Uterus (tissue), 4 donors: ENCODE measurements at places on chromosomes 12 and 14. TPM values are rescaled to one million over a fixed set of nuclear protein-coding genes. Genes with fewer than 3 reads are reported as not detected.

- no peaks in the 10 kb centered on the region for H3K27me3 ChIP-seq
- no peaks in the 10 kb centered on the region for H3K36me3 ChIP-seq
- DNase-seq: no peak
These were observed 15.3 kb upstream of the PIK3C2G start for GRCh38 chr12:18246066-18246465.

- H3K4me3 ChIP-seq: no peak overlapping the region
- H3K27me3 ChIP-seq: no peaks in the 10 kb centered on the region
- H3K27ac ChIP-seq: no peak overlapping the region
These were observed 2.8 kb downstream of the FGD6 start for GRCh38 chr12:95214466-95214865.

The PIWIL1 gene
- not detected for total RNA-seq

DNA sequence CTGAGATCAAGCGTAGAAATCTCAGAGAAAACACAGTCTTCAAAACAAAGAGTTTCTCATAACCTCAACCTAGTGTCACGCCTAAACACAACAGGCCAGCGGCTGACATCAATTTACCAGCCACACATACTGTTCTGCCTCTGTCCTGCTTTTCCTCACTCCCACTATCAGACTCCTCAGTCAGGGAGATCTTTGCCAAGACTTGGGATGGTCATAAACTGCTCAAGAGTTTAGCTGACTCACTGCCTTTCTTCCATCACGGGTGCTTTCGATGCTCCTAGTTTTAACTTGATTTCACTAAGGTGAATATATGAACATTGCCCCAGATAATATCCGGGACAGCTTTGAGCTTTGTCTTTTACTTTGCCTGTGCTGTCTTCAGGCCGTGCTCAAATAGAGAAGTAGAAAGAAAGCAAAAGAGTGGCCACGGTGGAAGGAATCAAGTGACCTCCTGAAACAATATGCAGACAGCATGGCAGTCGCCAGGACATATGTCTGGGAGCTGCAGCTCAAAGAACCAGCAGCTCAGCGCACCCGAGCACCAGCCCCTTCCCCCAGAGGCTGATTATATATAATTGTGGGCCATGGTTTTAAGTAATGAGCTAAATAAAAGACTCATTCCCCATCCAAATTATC lies 12.1 kb downstream of the MDM1 start:
- no peaks in the 10 kb centered on the region for H3K36me3 ChIP-seq
- H3K4me1 ChIP-seq: no peaks in the 10 kb centered on the region
- peak; percentile 88 for DNase-seq
- no peaks in the 10 kb centered on the region for H3K27me3 ChIP-seq
- no peak overlapping the region for H3K4me3 ChIP-seq

The MMP14 gene
- 208 TPM for total RNA-seq

DNA sequence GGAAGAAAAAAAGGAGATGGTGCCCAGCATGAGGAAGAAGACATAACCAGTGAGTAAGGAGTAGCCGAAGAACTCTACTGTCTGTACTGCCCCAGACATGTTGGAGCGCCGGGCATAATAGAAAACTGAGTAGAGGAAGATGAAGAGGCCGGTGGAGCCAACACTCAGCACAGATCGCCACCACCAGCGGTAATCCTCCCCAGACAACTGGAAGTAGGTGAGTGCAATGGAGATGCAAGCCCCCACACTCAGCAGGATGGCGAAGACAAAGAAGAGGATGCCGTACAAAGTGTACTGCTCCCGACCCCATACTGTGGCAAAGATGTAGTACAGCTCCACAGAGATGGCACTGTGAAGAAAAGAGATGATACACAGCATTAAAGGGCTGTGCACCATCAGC lies 844 bp upstream of the IPO4 start:
- no peak overlapping the region for H3K4me3 ChIP-seq
- H3K36me3 ChIP-seq: no peaks in the 10 kb centered on the region
- no peaks in the 10 kb centered on the region for H3K27me3 ChIP-seq
- no peak for DNase-seq
- H3K4me1 ChIP-seq: no peaks in the 10 kb centered on the region

DNA sequence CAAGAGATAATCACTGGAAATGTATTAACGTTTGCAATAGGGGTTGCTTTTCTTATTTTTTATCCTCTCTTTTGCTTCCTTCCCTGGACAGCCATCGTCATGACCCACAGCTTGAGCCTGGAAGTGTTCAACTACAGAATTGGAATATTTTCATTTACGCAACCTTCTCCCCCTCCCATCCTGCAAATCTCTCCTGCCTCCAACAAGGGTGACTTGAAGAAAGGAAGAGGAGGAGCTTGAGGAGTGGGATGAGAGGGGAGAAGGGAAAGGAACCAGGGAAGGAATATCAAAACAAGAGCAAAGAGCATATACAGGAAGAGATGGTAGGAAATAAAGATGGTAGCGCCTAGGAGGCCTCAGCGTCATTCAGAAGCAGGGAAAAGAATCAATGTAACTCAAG lies 1.6 kb upstream of the MANSC4 start:
- no peaks in the 10 kb centered on the region for H3K27me3 ChIP-seq
- peak overlapping the region; percentile 88 for H3K27ac ChIP-seq
- H3K4me1 ChIP-seq: peaks cover 4% of the 10 kb centered on the region
- peak overlapping the region; percentile 65 for H3K4me3 ChIP-seq
- no peak for DNase-seq
- H3K36me3 ChIP-seq: no peaks in the 10 kb centered on the region

DNA sequence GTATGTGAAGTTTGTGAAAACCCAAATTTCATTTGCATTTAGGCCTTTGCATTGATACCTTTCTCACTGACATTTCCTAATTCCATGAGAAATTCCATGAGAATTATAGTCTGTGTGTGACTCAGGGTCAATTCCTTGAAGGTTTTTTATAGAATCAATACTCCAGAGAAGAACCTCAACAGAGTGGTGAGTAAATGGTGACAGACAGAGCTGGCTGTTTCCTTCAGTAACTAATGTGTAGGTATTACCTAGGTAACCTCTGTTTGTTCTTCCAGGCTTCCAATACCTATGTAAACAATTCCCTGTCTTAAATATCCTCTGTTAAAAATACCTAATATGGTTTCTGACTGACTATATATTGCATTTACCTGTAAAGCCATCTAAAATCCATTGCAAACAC lies 117.0 kb downstream of the TTC8 start:
- H3K4me1 ChIP-seq: no peaks in the 10 kb centered on the region
- no peak overlapping the region for H3K27ac ChIP-seq
- DNase-seq: no peak
- H3K27me3 ChIP-seq: no peaks in the 10 kb centered on the region

DNA sequence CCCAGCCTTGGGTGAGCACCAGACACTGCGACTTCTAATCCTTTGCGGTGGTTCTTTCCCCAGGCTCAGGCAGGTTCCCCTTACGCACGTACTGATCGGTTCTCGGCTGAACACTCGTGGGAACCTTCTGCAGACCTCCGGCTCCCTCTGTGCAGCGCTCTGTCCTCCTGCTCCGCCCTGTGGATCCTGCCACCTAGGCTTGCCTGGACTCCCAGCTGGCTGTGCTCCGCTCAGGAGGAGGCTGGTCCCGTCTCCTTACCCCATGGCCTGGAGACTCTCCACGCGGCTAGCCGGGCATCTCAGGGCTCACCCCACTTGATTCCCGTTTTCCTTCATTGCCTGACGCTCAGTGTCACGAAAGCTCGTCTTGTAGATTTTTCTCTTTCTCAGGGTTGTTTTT lies 34.7 kb downstream of the TNFAIP2 start:
- no peaks in the 10 kb centered on the region for H3K4me1 ChIP-seq
- no peak for DNase-seq
- no peak overlapping the region for H3K4me3 ChIP-seq

DNA sequence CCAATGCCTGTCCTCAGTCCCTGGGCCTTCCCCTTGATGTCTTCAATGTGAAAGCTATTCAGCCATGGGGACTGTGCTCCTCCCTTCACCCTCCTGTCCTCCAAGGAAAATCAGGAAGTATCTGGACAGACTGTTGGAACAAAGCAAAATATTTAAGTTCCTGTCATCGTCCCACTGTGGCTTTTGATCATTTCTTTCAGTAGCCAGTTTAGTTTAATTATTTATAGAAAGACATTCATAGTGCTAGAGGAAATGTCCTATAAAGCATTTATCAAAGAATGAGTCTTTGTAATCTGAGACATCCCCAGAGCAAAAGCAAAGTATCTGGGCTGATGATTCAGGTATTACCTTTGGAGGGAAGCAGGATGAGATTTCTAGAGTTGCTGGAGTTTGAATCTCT lies 254.1 kb downstream of the NRXN3 start:
- no peak for DNase-seq
- no peaks in the 10 kb centered on the region for H3K27me3 ChIP-seq
- no peaks in the 10 kb centered on the region for H3K4me1 ChIP-seq

The LHX5 gene
- total RNA-seq: not detected

The ANO2 gene
- 0.59 TPM for total RNA-seq

The SMCO2 gene
- not detected for total RNA-seq
